ENCODE measurements at places on chromosomes 1 and 21.

DNA sequence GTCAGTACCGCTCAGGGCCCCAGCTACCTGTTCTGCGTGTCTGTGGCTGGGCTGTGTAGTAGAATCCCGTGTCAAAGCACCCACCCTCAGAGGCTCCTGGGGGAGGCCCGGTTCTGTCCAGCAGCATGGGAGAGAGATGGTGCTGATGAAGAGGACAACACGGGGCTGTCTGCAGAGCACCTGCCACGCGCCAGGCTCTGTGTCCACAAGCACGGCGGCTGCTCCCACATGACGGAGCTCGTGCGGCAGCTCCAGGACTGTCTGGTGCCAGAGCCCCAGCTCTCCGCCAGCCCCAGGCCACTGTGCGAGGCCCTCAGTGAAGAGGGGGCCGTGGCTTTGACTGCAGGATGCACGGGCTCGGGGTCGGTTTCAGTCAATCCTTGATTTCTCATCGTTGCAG lies 42.0 kb upstream of the TSPEAR start:
- no peak for DNase-seq

GRCh38 chr1:2288816-2289536 lies 60.9 kb downstream of the SKI start:
- DNase-seq = no peak

GRCh38 chr1:22259551-22260282 lies 116.8 kb upstream of the WNT4 start:
- DNase-seq = no peak

DNA sequence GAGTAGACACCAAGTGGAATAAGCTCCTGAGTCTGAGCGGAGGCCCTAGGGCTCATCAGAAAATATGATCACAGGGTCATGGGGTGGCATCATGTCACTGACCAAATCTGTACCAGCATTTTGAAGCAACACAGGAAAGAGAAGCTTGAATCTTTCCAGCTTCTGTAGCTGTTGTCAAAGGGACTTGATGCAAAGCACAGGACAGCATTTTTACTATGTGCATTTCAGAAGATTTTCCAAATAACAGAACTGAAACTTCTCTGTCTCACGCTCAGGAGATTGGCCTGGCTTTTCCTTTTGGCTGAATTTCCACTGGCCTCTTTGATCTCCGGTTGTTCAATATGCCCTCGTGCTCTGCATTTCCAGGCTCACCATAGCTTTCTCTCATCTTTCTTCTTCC lies 127.2 kb upstream of the ATP1B1 start:
- DNase-seq = no peak

GRCh38 chr21:42107881-42108553 lies 36.9 kb downstream of the UMODL1 start:
- DNase-seq = peak; percentile 53

GRCh38 chr1:180233191-180234011 lies 3.3 kb downstream of the LHX4 start:
- no peak for DNase-seq

- DNase-seq = no peak
Measured at GRCh38 chr1:177091040-177091439, 73.5 kb downstream of the ASTN1 start.

- DNase-seq = no peak
Measured at GRCh38 chr1:234515411-234515810, 36.4 kb upstream of the TARBP1 start.

GRCh38 chr21:40331804-40332203 lies 464.6 kb downstream of the PCP4 start:
- DNase-seq = no peak

DNA sequence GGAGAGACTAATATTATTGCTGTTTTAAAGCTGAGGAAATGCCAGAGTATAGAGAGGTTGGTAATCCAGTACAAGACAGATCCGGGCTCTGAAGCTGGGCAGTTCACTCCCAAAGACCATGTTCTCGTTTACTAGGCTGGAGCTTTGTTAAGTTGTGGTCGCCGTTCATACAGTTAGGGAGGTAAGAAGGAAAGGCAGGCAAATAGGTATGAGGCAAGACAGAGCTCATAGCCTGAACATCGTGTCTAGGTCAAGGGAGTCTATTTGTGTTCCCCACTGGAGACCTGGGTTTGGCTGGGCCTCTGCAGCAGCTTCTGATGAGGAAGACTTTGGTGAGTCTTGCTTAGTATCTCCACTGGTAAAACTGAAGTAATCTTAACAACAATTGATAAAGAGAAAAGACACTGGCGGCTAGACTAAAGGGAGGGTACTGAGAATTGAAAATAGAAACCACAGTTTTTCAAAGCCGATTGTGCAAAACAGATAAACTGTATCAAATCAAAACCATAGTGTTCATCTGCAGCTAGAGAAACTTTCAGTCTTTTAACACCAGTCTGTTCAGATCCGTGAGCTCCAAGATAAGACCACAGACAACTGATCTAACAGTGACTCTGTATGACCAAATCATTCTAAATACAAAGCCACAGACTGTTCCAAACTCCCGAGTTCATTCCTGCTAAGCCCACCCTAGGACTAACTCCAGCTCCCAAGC lies 217.0 kb upstream of the FAM78B start:
- DNase-seq = no peak

GRCh38 chr1:1085171-1085841 lies 11.2 kb upstream of the RNF223 start:
- no peak for DNase-seq

DNA sequence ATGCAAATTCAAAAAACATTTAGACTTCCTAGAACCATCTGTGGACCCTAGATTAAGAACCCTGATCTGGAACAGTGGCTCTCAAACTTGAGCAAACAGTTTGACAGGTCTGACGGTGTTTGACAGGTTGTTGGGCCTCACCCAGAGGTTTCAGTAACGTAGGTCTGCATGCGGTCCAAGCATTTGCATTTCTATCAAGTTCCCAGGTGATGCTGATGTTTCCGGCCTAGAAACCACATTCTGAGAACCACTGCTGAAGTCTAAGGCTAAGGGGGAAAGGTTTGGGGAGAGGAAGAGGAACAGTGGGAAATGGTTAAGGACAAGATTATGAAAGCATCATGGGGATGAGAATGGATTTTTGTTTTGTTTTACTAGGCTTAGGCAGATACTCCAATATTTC lies 48.6 kb downstream of the MDM4 start:
- no peak for DNase-seq

GRCh38 chr1:20848162-20848561 lies 61.1 kb upstream of the HP1BP3 start:
- no peak for DNase-seq

GRCh38 chr1:224262373-224263054 lies 67.5 kb downstream of the NVL start:
- no peak for DNase-seq

DNA sequence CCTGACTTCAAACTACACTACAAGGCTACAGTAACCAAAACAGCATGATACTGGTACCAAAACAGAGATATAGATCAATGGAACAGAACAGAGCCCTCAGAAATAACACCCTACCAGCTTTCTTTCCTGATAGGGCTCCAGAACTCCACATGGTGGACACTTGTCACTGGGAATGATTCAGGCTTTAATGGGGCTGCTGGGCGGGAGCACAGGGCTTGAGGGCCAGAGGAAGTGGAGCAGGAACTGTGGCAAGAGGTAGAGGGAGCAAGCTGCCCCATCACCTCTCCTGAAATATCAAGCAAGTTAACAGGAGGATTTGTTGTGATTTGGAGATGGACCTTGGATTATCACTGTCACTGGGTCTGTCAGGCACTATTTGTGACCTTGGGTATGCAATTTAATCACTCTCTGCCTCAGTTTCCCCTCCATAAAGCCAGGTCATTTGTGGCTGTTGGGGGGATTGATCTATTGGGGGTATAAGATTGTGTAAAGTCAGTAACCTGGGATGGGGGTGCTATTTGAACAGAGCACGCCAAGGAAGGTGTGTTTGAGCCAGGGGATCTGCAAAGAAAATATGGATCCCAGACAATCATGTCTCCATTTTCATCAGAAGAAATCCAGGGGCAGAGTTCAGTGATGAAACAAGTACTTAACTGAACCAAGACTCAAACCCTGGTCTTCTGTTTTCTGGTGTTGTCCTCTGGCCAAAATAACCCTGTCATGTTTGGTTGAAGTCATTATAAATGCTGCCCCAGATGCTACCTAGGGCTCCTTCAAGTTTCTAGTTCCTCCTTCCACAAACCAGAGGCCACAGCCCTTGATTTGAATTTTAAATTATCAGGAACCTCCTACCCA lies 25.2 kb downstream of the ETS2 start:
- no peak for DNase-seq

DNA sequence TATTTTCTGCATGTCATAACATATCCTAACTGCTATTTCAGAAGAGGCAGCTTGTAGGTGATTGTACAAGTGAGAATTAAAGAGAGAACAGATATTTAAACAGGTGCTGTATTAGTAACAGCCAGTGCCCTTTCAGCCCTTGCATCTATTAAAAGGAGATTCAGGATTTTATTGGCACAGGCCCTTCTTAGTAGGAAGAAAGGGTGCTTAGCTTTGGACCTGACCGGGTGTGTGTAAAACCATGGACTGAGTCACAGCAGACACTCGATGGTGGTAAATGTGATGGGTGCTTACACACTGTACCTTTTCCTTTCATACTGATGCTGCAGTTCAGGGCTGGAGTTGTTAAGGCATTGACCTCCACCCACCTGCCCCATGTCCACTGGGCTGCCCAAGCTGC lies 12.7 kb upstream of the CD101 start:
- DNase-seq = no peak

GRCh38 chr1:239025997-239026694 lies 360.2 kb upstream of the CHRM3 start:
- DNase-seq = no peak

- DNase-seq = no peak
Measured at GRCh38 chr1:67459068-67459467, 28.9 kb upstream of the SERBP1 start.

DNA sequence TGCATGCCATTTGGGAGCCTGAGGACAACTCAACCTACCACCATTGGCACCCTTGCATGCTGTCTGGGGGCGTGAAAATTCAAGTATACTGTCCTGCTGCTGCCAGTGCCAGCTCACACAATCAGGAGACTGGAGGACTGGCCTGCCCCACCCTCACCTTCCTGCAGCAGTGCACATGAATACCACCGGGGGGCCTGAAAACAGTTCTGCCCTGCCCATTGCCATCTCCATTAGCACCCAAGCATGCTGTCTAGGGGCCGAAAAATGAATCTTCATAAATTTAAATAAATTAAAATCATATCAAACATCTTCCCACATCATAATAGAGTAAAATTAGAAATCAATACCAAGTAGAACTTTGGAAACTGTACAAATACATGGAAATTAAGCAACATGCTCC lies 322.1 kb upstream of the TMPRSS15 start:
- no peak for DNase-seq

DNA sequence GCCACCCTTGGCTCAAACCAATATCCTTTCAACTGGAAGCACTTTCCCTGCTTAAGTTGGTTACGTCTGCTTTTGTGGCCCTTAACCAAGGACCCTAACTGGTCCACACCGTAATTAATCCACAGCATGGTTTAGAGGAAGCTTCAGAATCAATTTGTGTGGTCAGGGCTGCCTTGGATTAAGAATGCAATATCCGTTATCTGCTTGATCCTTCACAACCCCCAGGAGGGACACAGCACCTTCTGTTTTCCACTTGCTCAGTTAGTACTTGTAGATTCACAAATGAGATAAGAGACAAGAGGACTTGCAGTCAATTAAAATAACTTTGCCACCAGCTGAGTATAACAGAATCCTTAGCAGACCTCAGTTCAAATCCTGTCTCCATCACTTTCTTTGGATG lies 56.9 kb upstream of the LRP8 start:
- DNase-seq = no peak

DNA sequence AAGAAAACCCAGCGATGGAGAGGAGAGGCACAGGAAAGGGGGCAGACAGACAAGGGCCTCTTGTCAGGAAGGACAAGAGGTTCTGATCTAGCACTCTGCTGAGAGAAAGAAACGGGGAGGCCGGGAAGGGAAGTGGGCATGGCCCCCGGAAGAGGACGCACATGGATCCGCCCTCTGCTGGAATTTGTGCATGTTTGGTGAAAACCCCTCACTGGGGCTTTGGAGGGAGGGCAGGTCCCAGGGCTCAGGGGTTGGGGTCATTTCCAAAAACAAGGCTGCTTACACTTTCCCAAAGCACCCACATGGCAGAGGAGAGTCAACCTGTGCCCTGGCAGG lies 32.4 kb upstream of the ECE1 start:
- no peak for DNase-seq

GRCh38 chr21:43775795-43776430 lies at the start of gene CSTB:
Gene CSTB (minus strand): TSS chr21:43776308. CDS start chr21:43776269, 39 bp downstream.
- peak; percentile 77 for DNase-seq

GRCh38 chr1:160375788-160376524 lies 9.1 kb downstream of the NHLH1 start:
- no peak for DNase-seq

DNA sequence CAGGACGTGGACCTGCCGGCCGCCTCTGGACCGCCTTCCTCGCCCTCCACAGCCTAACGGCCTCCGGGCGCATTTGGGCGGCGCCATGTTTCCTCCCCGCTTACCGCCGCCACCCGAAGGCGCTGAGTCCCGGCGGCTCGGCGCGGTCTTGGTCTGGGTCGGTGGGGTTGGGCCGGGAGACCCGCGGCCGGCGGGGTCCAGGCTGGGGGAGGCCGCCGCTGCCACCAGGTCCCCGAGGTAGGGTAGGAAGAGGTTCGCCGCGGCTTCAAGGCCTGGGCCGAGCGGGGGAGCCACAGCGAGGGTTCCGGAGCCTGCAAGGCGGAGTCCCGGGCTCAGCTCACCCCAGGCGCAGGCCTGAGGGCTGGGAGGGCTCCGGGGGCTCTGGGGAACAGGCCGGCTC lies 5.5 kb downstream of the OR2C3 start:
- no peak for DNase-seq

DNA sequence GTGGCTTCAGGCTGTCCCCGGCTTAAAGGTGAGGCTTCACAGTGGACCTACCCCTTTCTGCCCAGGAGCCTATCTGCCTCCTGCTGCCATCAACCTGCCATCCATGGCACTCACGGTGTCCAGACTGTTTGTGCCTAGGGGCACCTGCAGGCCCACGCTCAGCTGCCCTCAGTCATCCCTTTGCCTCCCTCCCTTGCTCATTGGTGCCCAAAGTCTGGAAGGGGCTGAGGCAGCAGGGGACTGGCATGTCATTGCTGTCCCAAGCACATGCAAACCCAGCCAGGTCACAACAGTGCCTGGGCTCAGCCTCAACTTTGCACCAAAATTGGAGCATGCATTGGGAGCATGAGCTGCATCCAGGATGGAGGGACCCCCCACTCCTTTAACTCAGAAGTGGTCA lies 1142.7 kb upstream of the NCAM2 start:
- DNase-seq = no peak

- DNase-seq = no peak
Measured at GRCh38 chr1:183761871-183762270, 43.0 kb upstream of the RGL1 start.
